MV-4-11 (cell line): ENCODE measurements at places on chromosomes 2 and 18.

DNA sequence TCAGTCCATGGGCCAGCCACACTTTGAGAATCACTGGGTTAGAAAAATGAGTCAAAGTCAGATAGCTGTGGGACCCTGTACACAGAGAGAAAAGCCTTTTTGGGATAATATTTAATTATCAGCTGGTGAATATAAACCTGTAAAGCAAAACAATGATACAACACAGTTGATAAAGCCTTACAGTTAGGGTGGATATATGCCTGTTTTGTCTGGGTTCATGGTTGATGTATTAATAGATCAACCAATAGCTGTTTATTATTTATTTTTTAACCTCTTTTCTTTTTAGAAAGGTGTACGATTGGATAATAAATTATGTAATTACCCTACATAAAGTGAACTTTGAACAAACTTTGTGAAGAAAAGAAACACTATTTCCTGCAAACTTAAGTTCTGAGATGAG is 145.6 kb downstream of the TDRD15 start:
- no peak for DNase-seq

GRCh38 chr2:172376016-172376415 is 51.4 kb upstream of the ITGA6 start:
- DNase-seq = no peak

GRCh38 chr2:216151313-216152025 is 42.3 kb downstream of the XRCC5 start:
- no peak for DNase-seq

DNA sequence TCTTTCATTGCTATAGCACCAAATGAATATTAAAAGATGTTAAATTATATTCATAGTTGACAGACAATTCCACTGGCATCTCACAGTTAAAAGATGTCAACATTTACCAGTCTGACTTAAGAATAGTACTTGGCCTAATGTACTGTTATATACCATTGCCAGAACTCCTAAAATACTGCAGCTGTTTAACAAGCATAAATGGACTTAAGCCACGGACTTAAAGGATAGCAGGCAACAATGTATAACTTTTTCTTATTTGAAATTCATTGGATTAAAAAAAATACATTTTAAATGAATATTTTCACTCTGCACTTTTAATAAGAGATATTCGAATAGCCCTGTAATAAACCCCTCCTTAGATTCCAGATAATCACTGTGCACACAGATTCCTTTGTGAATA is 3.8 kb downstream of the TCF4 start:
- DNase-seq = no peak

DNA sequence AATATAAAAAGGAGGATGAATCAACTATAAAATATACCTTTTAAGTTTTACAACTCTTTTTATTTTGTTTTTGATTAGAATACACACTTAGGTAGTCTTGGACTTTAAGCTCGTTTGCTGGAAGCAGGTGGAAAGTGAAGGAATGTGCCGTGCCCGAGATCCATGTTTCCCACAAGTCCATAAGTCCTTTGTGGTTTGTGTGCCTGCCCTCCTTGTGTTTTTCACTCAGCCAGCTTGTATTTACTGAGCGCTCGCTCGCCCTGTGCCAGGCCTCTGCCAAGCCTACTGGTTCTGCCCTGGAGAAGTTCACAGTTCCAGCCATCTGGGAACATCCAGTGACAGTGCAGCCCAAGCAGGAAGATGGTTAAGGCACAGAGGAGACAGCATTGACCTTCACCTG is 142.6 kb downstream of the MGAT5 start:
- no peak for DNase-seq

DNA sequence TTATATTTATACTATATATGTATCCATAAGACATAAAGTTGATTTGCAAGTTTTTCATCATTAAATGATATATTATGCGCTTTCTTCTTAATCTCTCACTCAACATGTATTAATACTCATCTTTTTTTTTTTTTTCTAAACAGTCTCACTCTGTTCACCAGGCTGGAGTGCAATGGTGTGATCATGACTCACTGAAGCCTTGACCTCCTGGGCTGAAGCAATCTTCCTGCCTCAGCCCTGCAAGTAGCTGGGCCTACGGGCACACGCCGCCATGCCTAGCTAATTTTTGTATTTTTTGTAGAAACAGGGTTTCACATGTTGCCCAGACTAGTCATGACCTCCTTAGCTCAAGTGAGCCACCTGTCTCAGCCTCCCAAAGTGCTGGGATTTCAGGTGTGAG is 51.4 kb upstream of the MAP4K3 start:
- DNase-seq = peak; percentile 85

GRCh38 chr2:19656011-19656410 is 245.8 kb downstream of the TTC32 start:
- DNase-seq = no peak

DNA sequence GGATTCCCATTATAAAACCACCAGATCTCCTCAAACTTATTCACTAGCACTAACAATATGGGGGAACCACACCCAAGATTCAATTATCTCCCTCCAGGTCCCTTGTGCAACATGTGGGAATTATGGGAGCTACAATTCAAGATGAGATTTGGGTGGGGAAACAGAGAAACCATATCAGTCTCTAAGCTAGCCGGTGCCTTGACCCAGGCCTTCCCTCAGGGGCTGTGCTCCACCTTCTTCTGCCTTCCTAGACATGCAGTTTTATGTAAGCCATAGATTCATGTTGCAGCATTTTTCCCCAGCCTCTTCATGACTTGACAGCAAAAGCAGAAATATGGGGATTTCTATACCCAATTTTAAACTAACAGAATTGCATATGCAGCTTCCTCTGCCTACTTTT is 559.2 kb downstream of the TNS1 start:
- DNase-seq = no peak

DNA sequence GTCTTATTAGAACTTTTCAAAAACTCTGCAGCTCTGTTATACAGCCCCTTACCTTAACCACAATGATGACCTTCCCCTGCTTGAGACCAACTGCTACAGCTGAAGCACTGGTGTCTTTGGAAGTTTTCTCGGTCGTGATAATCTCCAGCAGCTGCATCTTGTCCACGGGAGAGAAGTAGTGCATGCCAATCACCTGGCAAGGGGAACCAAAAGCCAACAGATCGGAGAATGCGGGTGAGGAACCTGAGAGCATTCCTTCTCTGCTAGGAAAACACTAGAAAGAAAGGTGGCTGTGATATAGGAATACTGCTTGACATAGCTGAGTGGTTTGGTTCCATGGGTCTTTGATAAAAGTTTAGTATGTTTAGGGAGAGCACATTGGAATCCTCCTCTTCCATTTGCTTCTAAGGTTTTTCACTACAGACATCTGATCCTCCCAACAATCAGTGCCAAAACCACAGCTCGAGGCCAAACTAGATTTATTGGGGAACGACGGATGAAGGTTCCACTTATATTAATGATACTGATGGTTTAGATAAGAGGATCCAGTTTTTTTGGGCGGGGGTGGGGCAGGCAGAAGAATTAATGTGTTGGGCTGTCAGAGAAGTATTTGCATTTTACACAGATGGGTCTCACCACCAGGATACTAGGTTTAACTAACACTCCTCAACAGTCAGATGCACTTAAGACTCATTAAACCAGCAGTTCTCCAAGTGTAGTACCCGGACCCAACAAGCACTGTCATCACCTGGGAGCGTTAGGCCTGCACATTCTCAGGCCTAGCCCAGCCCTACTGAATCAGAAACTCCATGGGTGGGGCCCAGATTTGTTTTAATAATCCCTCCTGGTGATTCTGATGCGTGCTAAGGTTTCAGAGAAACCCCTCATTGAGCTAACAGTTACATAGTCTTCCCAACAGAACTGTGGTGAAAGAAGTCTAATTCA is 22.4 kb downstream of the GAREM2 start:
- no peak for DNase-seq

- DNase-seq = no peak
Observed at GRCh38 chr2:217703102-217703501, 299.7 kb downstream of the TNS1 start.

- peak; percentile 65 for DNase-seq
Observed at GRCh38 chr2:161085149-161085548, 75.1 kb upstream of the TANK start.

- peak; percentile 42 for DNase-seq
Observed at GRCh38 chr2:32222966-32223365, 41.7 kb downstream of the NLRC4 start.

- no peak for DNase-seq
Observed at GRCh38 chr2:166333801-166334200, 41.9 kb downstream of the SCN9A start.

- DNase-seq = peak; percentile 41
Observed at GRCh38 chr2:215931256-215931903, 82.0 kb downstream of the MREG start.

DNA sequence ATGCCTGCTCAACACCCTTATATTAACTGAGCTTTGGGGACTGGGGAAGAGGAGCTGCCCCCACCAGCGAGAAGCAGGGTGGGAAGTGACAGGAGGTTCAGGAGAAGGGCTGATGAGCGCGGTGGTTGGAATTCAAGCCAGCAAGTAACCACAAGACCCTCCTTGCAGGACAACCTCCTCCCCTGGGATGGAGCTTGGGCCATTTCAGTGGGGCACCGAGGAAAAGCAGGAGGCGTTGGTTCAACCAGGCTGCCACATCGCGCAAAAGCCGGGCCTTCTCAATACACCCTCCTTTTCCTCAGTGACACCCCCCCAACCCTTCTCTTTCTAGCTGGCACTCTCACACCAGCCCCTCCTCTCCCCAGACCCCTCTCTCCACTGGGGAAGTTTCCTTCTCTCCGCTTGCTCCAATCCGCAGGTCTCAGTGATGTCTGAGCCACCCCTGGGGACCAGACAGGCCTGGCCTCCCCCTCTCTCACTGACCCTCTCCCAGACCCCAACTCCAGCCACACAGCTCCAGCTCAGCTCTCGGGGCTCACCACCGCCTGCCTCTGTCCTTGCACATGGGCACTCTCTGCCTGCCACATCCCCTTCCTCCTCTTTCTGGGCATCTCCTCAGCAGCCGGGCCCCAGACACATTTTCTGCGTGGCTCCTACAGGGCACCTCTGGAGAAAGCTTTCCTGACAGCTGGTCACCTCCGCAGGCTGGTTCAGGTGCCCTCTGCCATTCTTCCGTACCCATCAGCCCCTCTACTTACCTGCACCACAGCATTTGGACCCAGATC is 44.5 kb downstream of the KCNF1 start:
- DNase-seq = no peak

- DNase-seq = no peak
Observed at GRCh38 chr18:25099895-25100294, 252.1 kb downstream of the ZNF521 start.

DNA sequence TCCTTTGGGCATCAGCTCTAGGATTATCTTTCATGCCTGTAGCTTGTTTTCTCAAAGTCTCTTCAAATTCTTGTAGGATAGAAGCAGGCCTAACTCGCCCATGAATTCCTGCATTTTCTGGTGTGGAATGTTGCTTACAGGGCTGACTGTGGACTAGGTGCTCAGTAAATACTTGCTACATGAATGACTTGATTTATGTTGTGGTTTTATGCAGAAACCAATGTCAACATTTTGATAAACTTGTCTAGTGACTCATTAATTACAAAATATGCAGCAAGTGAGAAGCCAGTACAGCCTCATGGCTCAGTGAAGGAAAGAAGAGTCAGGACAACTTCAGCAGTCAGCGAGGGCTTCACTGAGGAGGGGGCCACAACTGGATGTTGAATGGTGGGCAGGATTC is 110.6 kb upstream of the SIX2 start:
- DNase-seq = peak; percentile 20

- peak; percentile 82 for DNase-seq
Observed at GRCh38 chr2:181183878-181184542, 203.6 kb downstream of the UBE2E3 start.

DNA sequence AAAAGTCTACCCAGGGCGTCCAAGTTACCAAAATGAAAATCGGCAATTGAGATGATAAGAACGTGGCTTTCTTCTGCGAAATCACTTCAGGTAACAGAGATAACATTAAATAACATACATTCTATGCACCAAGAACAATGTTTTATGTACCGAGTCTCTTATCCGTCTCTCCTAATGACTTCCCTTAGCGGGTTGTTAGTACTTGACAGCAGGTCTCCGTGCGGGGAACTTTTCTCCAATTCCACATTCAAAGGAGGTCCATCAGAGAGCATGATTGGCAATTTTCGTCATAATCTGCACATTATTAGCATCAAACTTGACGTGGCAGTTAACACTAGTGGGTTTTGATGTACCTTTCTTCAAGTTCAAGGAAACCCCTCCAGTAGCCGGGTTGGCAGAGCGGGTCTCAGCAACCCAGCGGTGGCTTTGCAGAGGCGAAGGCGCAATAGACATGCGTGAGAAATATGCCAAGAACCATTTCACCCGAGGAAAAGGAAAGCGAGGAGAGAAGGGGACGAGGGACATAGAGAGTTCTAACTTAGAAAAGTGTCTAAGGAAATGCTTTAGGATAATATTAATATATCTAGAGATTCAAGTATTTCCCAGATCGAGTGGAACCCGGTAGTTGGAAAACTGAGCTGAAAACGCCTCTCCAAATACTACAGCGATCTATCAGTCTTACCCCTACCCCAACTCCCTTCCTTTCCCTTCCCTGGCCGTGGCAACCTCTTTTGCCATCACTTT is 5.0 kb downstream of the EVX2 start:
- DNase-seq = no peak

DNA sequence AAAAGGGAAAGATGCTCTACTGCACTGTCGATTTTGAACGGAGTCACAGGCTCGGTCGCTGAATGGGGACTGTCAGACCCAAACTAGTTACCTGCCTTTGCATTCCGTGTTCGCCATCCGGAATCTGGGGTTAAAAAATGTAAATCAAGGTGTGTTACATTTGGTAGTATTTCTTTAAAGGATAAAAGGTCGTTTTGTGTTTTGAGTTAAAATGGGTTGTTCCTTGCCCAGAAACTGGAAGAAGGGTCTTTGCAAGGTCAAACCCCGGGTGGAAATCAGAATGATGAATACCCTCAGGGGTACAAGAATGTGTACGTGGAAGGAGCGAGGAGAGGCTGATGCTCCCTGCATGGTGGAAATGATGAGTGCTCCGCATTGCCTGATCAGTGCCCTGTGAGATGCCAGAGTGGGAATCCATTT is 1.0 kb downstream of the VSNL1 start:
- no peak for DNase-seq
